Fibroblast of skin of abdomen (primary cell): ENCODE measurements at places on chromosomes 6 and 20.

DNA sequence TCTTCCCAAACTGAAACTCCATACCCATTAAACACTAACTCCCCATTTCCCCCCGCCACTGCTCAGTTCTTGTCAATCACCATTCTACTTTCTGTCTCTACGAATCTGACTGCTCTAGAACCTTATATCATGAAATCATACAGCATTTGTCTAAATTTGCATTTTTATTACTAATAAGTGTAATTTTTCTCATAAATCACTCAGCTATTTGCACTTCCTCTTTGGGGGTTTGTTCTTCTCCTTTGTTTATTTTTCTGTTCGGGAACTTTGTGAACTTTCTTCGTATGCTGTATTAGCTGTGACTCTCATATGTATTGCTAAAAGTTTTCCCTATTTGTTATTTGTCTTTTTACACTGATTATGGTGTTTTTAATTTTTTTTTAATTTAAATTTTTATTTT, 152.2 kb downstream of the SLC16A10 start:
- DNase-seq = no peak

GRCh38 chr20:63941282-63942081, 14.7 kb downstream of the UCKL1 start:
- no peak for DNase-seq

DNA sequence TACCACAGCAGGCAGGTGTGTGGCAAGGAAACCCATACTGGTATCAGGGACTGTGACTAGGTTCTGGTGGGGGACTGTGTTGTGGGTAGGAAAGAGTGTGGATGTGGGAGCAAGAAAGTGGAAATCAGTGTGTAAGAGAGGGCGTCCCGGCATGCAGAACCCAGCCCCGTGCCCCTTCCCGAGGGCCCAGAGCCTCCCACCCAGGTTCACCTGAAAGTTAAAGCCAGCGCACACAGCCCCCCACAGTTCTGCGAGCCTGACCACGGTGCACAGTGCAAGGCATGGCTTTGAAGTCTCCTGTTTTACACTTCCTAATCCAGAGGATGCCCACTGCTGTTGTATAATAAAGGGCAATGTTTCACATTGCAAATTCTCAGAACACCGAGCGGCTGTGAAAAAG, 22.7 kb downstream of the MAFB start:
- DNase-seq = no peak

- peak; percentile 89 for DNase-seq
Measured at GRCh38 chr6:144899161-144899560, 614.0 kb downstream of the UTRN start.

DNA sequence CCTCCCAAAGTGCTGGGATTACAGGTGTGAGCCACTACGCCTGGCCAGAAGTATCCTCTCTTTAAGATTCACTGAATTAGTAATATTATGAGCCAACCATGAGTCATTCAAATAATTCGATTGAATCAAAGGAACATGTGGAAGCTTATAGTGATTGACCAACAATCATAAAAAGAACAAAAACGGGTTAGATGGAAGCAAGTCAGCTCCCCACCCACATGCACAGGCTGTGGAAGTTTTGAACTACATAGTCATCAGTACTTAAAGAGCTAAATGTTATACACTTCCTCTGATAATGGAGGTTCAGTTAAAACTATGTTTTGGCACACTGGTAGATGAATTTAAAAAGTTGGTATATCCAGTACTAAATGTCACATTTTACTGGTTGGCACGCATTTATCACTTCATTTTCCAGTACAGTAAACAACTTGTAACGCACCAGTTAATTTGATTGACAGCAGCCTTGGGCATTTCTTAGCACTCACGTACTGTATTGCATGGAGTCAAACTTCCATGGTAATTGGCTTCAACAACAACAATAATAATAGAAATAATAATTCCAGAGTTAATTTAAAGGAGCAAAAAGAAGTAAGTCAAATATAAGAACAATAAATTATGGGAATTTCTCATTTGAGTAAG, 1107.3 kb upstream of the MAP3K7 start:
- peak; percentile 28 for DNase-seq

DNA sequence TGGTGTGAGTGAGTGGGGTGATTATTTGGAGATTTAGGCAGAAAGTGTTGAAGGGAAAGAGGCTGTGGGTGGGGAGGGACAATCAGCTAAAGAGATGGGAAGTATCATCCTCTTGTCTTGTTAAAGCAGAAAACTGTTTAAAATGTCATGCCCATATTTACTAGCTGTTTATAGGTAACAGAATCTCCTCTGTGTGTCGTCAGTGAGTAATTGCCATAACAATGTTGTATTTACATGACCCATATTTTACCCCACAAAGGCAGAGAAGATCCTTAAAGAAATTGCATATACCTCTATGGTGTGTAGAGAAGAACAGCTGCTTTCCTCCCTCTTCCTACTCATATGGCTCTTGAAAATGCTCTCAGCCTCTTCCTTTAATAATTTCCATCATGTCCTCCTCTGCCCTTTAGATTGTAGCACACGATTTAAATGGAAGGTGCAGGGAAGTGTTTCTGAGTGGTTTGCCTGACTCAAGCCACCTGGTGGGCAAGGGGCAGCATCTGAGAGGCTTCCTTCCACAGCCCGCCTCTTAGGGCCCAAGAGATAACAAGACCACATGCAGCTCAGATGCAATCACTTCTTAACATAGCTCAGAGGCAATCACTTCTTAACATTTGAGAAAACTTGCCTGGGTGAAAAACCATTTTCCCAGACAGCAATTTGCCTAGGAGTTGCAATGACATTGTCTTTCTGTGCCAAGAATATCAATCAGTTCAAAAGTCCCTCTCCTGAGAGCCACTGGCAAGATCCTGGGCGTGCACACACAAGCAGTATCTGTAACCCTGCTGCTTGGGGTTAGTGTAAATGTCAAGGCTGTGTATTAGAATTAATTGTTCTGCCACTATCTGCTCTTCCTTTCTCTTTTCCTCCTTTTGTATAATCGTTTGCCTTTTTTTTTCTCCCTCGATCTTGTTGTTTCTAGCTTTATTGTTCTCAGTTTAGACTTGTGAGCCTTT, 44.1 kb upstream of the EDN1 start:
- no peak for DNase-seq

DNA sequence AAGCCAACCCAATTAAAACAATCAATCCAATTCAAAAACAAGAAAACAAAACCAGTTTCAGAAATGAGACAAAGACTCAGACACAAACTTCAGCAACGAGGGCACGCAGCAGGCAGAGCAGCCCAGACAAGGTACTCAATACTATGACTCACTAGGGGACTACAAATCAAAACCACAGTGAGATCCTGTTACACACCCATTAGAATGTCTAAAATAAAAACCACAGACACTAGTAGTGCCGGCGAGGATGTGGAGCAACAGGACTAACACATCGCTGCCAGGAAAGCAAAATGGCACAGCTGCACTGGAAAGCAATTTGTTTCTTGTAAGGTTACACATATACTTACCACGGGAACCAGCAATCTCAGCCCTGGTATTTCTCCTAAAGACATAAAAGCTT, 28.4 kb upstream of the MAS1L start:
- DNase-seq = peak; percentile 4

GRCh38 chr6:169648092-169648491, 53.7 kb downstream of the WDR27 start:
- no peak for DNase-seq

GRCh38 chr6:107972413-107973096, 14.5 kb upstream of the SEC63 start:
- DNase-seq = no peak

DNA sequence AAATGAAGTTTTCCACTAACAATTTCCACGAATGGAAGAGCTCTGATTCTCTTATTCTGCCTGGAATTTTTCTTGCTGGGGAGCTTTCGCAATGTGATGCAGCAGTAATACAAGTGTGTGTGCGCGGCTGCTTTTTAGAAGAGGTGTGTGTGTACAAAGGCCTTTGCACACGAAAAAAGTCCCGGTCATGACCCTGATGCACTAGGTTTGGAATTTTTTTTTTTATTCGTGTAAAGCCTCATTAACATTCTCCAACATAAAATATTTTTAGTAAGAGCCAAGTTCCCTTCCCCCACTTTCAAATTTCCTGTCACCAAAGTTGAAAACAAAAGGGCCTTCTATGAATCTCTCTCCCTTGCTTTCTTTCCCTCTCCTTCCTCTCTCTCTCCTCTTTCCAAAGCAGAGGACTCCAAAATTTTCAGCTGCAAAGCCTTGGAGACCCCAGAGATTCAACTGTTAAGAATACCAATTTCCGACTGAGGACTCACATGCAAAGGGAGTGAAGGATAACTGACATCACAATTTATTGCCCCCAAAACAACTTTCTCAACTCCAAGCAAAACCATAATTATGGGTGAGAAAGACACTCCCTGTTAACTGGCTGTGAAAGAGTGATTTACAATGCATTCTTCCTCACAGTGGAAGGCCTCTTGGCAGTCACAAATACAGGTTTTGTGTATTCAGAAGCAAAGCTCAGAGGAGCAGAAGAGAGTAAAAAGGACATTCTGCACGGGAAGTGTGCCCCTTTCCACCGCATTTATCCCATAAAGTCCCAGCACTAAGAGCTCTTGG, 421.2 kb upstream of the JARID2 start:
- peak; percentile 20 for DNase-seq

DNA sequence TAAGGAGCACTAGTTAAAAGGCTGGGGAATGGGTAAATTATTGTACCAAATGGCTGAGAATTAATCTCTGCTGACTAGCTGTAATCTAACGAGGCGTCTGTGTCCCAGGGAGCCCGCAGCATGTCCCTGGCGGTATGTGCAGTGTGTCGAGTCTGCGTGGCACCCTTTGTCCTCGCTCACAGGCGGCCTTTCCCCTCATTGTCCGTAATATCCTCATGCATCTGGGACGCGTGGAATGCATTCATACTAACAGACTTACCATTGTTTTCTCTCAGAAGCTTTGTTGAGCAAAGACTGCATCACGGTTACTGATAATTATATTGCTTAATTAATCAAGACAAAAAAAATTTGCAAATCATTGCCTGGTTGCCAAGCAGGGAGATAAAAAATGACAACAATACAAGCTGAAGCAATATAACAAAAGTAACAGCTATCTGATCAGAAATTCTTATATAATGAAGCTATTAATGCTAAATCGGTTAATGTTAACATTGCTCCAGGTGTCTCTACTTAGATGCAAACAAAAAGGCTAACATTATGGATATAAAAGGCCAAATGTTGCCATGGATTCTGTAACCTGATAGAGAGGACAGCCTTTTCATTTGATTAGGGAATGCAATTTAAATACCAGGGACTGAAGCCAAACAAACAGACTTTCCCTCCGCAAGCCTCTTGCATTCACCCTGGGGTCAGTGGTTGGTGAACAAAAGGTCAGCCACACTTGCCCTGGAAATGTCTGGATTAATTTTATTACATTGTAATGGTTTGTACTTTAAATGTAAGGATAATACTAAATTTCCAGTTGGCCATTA, 124.8 kb downstream of the INSM1 start:
- no peak for DNase-seq

GRCh38 chr20:37523911-37524700, 3.1 kb downstream of the NNAT start:
- DNase-seq = no peak

DNA sequence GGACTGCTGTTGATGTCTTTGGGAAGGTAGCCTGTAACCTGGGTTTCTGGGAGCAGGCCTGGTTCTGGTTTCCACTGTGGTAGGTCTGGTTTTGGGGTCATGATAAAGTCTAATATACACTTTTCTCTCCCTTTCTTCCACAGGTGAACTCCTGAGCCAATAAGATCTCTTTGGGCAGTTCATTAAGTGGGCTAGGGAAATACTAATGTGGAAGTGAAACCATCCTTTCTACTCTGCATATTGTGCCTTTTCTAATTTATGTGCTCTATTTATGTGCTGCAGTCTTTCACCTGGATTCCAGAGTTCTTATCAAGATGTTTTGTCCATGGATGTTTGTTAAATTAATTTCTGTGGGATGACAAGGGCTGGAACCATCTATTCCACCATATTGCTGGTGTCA, 165.7 kb upstream of the PTPRK start:
- no peak for DNase-seq

DNA sequence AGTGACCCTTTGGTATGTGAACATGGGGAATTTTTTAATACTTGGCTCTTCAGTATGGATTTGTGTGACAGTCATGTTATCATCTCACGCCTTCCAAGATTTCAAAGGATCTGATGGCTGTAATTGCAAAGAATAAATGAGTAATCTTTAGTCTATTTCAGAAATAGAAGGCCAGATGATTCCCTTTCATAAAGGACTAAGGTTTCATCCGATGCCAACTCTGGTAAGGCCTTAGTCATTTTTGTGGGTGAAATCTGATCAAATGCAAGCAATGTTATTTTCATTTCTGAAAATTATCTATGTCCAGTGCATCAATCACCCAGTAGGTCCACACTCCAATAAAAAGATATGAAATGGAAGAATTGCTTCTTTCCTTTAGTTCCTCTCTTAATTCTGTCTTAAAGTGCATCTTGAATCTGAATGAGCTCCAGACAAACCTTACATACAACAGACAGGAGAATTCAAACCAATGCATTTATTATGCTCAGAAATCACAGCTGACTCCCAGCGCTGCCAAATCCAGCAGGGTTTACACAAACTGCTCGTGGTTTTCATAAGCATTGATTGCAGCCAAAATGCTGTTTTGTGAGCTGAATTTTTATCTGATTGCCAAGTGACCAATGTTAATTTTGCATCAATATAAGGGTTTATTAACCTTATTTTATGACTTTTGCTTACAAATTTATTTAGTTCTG, 565.2 kb upstream of the MARCKS start:
- peak; percentile 53 for DNase-seq

DNA sequence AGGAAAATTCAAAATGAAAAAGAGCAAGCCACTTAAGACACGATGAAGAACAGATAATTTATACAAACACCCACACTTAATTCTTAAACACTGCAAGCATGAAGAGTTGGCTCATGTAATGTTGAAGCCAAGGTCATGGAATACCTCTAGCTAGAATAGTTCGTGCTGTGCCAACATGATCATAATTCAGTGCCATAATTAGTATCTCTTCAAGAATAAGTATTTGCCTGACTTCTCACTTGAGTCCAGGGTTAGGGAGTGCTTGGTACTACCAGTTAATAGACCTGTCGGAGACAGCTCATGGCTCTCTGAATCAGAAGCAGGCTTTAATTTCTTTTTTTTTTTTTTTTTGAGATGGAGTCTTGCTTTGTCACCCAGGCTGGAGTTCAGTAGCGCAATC, 206.3 kb downstream of the UNC5CL start:
- no peak for DNase-seq

DNA sequence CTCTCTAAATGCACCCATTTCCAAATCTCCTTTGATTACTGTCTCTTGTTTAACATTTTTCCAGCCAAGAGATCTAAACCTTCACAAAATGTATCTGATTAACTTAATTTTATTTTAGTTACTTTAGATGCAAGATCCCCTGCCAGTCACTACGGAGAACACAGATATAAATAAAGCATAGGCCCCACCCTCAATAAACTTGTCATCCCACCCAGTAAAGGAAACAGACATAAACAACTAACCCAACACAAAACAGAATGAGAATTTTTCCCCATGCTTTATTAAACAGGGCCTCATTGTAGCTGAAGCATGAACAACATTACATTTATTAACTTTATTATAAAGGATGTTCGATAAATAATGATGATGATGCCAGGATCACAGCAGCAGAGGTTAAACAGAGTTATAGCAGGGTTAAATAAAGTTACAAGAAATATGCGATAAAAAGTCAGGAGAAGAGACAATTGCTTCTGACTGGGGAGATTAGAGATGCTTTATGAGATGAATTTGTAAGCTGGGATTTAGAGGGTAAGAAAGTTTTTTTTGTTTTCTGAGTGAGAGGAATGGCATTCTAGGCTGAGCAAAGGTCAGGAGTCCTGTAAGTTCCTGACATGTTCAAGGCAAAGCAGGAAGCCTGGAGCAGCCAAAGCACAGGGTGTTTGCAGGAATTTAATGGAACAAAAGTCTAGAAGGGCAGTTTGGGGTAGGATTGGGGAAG, 41.1 kb downstream of the TFAP2A start:
- DNase-seq = no peak

GRCh38 chr20:12037521-12037920, 119.8 kb downstream of the BTBD3 start:
- DNase-seq = no peak
